Right forelimb (tissue), 1 donor: ENCODE measurements at places on chromosomes 13 and 19.

GRCh38 chr13:28245465-28245864 lies 107.1 kb downstream of the PAN3 start:
- DNase-seq = no peak

- DNase-seq = no peak
Observed at GRCh38 chr13:98389319-98389718, 187.6 kb downstream of the STK24 start.

GRCh38 chr13:107447591-107447990 lies 767.7 kb downstream of the LIG4 start:
- DNase-seq = no peak

DNA sequence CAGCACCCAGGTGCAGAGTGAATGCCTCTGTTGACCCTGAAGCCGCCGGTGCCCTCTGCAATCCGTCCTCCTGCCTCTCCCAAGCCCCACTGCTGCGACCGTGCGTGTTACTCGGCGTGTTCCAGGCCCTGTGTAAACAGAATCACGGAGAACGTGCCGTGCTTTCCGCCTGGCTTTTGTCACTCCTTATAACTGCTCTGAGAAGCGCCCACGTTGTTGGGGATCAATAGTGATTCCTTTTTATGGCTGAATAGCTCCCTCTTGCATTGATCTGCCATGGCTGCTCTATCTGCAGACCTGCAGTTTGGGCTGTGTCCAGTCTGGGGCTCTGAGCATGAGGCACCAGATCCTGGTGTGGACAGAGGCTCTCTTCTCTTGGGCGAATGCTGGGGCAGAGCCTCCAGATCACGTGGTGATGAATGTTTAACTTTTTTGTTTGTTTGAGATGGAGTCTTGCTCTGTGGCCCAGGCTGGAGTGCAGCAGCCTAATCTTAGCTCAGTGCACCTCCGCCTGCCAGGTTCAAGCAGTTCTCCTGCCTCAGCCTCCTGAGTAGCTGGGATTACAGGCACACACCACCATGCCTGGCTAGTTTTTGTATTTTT lies 15.8 kb downstream of the ADPRHL1 start:
- no peak for DNase-seq

DNA sequence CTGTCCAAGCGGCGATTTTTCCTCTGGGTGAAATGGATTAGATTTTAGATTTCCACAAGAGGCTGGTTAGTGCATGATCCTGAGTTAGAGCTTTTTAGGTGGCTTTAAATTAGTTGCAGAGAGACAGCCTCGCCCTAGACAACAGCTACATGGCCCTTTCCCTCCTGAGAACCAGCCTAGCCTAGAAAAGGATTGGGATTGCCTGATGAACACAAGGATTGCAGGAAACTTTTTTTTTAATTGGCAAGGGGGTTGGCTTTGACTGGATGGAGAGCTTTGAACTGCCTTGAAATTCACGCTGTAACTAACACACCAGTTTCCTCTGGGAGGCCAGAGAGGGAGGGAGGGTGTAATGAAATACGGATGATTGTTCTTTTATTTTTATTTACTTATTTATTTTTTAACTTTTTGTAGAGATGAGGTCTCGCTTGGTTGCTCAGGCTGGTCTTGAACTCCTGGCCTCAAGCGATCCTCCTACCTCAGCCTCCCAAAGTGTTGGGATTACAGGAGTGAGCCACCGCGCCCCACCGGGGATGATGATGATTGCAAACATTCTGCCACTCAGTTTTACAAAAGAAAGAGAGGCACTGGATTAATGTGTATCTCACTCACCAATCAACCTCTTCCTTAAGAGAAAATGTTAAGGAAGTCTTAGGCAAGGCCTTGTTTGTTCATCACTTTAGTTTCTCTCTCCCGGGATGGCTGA lies 1.9 kb downstream of the LDLR start:
- DNase-seq = no peak

DNA sequence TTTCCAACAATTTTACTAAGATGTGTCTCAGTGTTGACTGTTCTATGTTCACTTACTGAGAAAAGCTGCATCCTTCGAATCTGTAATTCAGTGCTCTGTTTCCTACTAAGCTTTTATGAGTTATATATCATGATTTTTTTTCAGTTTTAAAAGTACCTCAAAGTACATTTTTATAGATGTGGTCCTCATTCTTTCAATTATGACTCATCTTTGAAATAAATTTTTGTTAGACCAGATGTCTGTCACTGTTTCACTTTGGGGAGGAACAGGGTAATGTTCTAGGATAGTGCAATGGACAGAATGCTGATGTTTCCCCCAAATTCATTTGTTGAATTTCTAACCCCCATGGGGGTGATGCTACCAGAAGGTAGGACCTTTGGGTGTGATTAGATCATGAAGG lies 74.8 kb downstream of the NALCN start:
- DNase-seq = no peak

DNA sequence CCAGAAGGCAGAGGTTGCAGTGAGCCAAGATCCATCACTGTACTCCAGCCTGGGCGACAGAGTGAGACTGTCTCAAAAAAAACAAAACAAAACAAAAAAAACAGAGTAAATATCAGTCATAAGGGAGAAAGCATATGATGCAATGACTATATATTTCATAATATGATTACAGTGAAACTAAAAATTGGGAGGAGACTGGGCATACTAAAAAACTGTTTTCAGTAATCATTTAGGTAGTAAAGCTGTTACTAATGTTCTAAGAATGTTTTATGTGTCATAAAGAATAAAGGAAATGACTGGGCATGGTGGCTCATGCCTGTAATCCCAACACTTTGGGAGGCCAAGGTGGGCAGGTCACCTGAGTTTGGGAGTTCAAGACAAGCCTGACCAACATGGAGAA lies 15.9 kb downstream of the ZNF573 start:
- DNase-seq = no peak

DNA sequence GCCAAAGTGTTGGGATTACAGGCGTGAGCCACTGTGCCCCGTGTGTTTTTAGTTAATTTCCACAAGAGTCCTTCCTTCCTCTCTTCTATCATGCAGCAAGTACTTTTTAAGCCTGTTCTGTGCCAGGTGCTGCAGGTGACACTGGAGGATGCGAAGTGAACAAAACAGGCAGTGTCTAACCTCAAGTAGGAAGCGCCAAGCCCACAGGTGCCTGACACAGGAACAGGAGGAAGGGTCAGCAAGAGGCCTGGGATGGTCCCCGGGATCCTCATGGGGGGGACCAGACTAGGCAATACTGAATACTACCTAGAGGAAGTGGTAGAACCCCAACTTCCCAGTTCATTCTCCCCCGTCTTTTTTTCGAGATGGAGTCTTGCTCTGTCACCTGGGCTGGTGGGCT lies 1.8 kb upstream of the CALR start:
- DNase-seq = no peak

GRCh38 chr19:23991170-23991569 lies 76.5 kb downstream of the ZNF726 start:
- DNase-seq = no peak

DNA sequence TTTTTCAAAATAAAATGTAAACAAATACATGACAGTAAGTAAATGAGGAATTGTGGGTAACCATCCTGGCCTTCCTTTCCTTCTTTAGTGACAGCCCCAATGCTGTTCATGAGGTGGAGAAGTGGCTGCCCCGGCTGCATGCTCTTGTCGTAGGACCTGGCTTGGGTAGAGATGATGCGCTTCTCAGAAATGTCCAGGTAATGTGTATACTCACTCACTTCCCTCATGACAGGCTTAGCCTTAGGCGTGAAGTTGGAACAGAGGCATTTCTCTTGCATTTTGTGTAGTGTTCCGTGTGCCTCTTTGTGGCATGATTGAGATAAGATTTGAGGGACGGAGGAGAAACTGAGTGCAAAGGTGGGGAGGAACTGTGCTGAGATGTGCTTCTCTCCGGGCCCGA lies 12.0 kb downstream of the NAXD start:
- DNase-seq = no peak

- DNase-seq = peak; percentile 52
Observed at GRCh38 chr13:96089749-96090239, at the start of gene HS6ST3. TSS of gene HS6ST3 (plus strand) at chr13:96090107.

GRCh38 chr19:33235996-33236350 lies 10.3 kb upstream of the SLC7A10 start:
- DNase-seq = no peak

DNA sequence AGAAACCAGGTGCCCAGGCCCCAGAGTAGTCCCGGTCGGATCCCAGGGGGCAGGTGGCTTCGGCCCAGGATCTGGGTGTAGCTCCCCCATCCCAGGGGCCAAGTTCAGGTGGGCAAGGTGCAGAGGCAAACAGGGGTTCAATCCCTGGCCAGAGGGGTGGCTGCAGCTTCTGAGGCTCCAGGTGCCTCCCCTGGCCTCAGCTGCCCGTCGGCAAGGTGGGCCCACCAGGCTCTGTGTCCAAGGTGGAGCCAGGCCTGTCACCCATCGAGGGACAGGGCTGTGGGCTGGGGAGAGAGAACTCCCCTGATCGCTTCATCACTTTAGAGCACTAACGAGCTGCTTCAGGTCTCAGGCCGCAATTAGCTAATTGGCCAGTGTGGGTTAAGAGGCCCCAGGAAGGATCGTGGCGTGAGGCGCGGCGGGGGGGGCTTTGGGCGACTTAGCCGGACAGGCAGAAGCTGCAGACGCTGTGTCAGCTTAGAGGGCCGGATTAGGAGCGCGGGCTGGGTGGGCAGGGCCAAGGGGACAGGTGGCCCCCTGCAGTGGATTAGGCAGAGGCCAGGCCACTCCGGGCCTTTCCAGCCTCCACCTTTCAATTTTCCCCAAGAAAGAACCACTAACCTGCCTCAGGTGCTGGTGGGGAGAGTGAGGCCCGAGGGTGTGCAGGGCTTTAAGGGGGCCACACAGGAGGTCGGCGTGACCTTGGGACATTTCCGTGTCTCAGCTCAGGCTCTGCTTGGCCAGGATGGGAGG lies 2.8 kb upstream of the RAX2 start:
- no peak for DNase-seq
